ENCODE measurements at places on chromosomes 7 and 10.

- DNase-seq = no peak
Measured at GRCh38 chr10:78623578-78624215, 445.1 kb upstream of the ZMIZ1 start.

- DNase-seq = no peak
Measured at GRCh38 chr7:94160719-94161435, 156.7 kb upstream of the BET1 start.

DNA sequence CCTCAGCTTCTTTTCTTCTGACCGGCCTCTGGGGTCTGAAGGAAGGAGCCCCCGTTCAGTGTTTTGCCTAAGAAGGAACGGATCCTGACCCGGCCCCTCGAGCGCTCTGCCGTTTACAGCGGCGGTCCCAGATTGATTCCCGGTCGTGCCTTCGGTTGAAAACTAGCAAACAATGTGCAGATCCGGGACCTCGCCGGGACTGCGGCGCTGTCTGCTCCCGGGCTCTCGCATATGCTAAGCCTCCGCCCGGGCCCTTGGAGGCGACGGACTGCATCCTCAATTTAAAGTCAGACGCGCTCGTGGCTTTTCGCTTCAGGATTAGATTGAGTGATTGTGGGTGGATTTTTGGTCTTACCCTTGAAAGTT, 559 bp downstream of the DBF4 start:
- peak; percentile 26 for DNase-seq

- no peak for DNase-seq
Measured at GRCh38 chr10:4217653-4218052, 432.6 kb upstream of the KLF6 start.

DNA sequence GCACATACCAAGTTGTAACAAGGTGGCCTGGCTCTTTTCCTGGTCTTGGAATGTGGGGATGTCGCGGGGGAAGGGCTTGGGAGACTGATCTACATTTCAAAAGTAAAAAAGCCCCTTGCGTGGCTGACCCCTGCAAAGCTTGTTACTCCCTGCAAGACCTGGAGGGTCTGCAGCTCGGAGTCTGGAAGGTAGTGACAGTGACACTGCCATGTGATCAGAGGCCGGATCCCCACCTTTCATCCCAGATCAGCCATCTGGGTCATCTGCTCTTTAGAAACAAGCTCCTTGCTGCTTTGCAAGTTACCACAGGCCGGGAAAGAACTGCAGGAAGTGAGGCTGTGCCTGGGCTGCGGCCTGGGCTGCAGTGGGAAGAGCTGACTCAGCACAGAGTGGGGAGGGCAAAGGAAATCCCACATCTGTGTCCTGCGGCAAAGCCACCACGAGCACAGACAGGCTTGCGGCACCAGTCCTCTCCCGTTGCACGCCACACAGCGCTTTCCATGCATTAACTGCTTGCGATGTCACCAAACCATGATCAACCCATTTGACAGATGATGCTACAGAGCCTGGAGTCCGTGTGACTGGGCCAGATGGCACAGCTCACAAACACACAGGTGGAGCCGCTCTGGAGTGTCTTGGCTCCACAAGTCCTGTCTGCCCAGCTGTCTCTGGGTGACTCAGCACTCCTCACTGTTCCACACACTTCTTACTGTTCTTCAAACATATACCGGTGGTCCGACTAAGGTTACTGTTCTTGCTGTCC, 97.7 kb downstream of the SH3PXD2A start:
- DNase-seq = no peak

DNA sequence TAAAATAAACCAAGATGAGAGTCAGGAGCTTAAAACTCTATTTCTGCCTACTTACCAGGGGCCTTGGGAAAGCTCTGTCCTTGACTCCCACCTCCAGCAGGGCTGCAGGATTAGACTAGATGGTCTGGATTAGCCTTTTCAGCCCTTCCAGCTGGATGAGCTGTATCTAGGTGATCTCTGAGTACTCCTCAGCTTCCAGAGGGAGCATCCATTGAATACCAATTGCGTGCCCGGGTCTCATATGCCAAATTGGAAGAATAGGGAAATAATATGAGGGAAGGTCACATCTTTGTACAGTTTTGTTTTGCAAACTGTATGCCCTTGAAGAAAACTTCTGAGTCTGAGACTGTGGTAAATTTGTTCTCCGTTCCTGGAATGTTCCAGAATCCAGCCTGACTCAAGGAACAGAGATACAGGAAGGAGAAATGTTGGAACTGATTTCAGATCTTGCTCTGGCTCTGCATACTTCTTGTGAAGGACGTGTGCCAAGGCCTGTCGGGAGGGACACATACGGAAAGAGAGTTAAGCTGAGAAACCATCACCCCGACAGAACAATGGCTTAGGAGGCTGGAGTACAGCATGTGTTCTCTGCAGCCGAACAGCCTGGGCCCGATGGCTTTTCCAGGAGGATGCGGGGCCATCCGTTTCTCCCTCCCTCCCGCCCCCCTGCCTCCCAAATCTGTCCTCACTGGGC, 44.9 kb downstream of the MINDY4 start:
- no peak for DNase-seq

DNA sequence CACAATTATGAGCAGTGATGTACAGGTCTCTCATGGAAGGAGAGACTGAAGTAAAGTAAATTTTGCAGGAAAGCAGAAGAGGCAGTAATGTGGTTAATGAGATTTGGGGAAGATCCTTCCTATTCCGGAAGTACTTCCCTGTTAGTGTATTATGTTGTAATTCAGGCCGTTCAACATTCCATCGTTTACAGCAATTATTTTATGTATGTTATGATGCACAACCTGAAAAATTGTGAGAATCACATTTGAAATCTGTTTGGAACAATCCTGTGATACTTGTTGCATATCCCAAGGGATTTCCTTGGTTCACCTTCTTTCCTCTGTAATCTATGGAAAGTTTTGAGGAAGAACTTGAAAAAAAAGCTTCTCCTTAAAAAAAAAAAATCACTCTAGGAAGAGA, 247.8 kb downstream of the SEMA3A start:
- no peak for DNase-seq

All from T-cell (primary cell).